ENCODE measurements at places on chromosomes 5 and 9. TPM values are rescaled to one million over a fixed set of nuclear protein-coding genes. Genes with fewer than 3 reads are reported as not detected.

DNA sequence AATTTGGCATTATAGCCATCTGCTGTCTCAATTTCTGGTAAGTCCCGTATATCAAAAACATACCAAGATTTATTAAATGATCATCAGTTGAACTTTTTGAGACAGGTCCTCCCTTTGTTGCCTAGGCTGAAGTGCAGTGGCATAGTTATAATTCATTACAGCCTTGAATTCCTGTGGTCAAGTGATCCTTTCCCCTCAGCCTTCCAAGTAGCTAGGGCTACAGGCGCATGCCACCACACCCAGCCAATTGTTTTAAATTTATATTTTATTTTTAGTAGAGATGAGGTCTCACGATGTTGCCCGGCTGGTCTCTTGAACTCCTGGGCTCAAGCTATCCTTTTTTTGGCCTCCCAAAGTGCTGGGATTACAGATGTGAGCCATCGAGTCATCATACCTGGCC lies 418.9 kb downstream of the ARHGEF28 start:
- no peak for DNase-seq

DNA sequence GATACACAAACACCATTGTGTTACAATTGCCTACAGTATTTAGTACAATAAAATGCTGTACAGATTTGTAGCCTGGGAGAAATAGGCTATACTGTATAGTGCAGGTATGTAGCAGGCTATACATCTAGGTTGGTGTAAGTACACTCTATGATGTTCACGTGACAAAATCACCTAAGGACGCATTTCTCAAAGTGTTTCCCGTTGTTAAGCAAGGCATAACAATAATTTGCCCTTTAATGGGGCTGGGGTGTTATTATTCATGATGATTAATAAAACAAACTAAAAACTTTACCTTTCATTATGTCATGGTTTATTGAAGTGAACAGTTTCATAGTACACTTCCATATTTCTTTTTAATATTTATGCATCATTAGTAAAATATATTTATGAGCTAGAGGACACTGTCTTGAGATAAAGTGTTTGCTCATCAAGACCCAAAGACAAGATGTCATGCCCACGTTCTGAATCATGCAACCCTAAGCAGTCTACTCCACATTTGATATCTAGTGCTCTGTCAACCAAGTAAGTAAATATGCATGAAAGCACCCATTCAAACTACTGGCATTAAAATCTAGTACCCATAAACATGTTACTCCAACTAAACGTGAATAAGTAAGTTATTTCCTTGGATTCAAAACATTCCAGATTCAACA lies 220.5 kb downstream of the NR2F1-AS1 start:
- DNase-seq, result no peak

DNA sequence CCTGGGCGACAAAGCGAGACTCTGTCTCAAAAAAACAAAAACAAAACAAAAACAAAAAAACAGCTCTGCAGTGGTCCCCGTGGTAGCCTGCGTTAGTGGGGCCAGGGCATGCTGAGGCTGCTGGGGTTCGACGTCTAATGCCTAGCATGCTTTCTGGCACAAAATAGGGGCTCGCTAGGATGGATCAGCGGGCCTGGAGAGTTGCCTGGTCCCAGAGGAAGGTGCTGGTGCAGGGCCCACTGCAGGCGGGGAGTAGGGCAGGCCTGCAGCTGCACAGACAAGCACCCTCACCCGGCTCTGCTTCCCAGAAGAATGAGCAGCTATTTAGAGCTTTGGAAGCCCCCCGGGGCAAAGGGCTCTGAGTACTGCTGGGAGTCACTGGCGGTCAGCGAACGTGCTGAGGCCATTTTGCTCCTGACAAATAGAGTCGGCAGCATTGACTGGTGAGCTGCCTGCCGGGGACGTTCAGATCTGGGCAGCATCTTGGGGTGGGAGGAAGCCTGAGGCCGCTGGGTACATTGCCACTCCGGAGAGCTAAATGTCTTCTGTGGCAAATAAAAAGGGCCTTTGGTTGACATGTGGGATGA lies 126.7 kb downstream of the OLFM1 start:
- no peak for DNase-seq

- no peak for DNase-seq
Measured at GRCh38 chr5:119078861-119079260, 8.0 kb downstream of the DMXL1 start.

- no peak for DNase-seq
Measured at GRCh38 chr5:127697894-127698600, 5.1 kb upstream of the CCDC192 start.

BARHL1 gene
- not detected for total RNA-seq

Data from heart right ventricle (tissue), 16 donors.